ENCODE measurements at places on chromosomes 5 and 9.
A peak's percentile ranks its signal among the peaks of the same experiment; 100 is the strongest.

DNA sequence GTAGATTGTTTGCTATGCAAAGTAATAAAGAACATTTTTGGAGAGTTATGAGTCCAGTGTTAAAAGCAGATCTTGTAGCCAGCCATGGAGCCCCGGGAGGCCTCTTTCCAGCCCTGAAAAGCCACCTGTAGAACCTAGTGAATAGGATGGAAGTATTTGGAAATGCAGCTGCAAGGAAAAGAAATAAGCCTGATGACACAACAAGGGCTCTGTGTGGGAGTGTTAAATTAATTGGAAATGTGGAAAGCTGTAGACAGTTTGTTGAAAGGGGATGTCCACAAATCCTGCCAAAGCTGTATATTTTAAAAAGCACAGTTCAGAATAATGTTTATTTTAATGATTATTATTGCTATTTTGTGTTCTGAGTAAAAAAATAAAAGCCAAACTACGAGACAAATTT is 152.5 kb upstream of the GHR start:
- no peak for DNase-seq

GRCh38 chr9:16136961-16137360 is 584.1 kb downstream of the CCDC171 start:
- no peak for DNase-seq

DNA sequence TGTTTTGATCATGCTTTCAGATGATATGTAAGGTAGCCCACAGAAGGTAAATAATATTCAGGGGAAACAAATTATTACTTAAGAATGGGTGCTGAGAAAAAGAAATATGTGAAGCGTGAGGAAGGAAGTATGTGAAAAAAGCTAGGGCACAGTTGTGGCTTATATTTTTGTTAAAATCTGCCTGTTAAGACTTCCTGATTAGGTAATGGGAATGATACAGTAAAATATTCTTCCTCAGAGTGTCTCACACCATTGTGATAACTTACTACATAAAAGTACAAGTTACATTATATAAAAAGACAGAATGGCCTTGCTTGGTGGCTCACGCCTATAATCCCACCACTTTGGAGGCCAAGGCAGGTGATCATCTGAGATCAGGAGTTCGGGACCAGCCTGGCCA is 18.7 kb upstream of the PARP8 start:
- no peak for DNase-seq

GRCh38 chr5:113632996-113633395 is 119.5 kb downstream of the YTHDC2 start:
- DNase-seq, result no peak

DNA sequence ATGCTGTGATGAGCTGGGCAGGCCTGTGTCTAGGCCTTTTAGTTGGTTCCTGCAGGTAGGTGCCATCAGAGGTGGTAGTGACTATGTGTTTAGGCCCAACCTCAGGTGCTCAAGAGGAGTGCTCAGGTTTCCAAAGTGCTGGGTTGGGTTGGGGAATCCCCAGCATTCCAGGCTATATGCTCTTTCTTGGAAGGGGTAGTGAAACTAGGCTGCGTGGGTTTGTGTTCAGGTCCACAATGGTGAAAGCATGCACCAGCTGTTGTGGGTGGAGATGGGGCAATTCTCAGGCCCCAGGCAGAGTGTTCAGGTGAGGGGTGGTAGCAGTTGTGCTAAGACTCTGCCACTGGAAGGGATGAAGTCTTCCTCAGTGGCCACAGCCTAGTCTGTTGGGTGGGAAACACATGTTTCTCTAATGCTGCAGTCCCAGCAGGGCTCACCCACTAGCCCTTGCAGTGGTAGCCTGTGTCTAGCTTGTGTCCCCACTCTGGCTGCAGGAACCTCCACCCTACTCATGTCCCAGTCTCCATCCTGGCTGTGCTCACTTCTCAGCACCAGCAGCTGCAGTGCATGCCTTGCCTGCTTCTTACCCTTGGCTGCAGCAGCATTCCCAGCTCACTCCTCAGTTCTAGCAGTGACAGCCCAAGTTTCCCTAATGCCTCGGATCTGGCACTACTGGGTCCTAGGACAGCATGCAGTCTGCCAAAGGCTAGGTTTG is 78.9 kb downstream of the FAM170A start:
- DNase-seq, result no peak

GRCh38 chr9:2144619-2145018 is 129.5 kb downstream of the SMARCA2 start:
- no peak for DNase-seq

DNA sequence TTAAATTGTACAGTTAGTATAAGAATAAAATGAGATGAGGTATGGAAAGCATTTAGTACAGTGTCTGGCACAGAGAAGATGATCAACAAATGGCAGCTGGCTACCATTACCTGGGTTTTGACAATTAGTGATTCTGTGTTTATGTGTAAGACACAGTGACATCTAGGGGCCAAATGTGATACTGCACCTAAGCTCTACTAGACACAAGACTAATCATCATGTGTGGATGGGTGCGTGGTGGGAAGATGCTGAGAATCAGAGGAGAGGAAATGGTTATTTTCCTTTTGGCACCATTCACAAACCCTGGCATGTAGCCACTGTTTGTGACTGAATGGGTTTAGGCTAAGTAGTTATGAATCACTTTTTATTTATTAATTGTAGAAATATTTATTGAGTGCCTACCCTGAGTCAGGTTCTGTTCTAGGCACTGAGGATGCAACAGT is 109.8 kb upstream of the TBC1D2 start:
- DNase-seq, result no peak

DNA sequence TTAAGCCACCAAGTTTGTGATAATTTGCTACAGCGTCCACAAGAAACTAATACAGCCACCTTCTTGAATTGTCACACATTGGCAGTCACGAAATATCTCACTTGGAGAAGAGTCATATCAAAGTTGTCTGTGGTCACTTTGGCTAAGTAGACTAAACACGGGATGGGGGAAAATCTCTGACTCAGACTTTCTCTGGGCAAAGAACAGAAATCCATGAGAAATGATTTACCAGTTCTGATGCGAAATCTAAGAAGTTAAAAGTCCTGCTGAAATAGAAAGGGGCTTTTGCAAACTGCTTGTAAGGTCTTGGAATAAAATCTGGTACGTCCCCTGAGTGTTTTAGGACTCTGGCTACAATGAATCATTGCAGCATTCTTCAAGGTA is 158.4 kb downstream of the COL23A1 start:
- no peak for DNase-seq

DNA sequence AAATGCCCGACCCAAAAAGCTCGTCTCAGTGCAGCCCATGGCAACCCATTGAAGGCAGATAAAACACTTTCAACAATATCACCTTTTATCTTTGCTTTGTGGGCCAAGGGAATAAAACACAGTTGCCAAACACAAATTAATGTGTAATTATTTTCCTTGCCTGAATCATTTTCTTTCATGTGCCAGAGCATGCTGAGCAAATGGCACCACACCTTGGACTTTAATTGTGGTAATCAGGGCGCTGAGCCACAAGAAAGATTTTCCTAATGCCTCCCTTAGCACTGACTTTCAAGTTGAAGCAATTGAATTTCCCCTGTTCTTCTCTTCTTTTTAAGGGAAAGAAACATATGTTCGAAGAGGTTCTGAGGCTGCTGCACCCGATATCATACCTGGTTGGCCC is 297.1 kb upstream of the MSX2 start:
- no peak for DNase-seq

- DNase-seq, result no peak
Observed at GRCh38 chr5:10366310-10367272, 13.1 kb downstream of the MARCHF6 start.

DNA sequence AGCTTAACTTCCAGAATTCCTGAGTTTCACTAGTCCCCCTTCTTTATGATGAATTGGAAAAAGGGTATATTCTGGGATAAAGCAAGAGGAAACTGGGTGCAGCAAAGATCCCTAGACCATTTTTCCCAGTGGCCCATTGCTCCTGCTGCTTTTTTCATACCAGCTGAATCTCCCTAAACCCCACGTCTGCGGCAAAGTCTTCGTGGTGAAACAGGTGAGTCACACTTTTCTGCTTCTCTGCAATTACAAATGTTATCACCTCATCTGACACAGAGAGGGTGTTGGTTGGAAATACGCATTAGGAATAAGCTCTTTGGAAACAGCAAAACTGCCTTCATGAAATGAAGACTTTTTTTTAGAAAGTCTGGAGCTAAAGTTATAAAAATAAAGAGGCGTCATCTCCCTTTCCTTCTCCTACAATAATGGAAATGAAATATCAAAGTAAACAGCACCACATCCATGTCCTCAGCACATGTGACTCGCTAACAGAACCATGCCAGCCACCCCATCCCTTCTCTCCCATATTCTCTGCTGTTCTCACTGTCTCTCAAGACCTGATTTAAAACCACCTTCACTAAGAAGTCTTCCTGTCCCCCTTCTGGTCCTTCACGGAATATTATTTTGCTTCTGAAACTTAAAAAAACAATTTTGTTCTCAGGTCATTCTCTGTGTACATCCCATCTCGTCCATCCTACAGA is 39.5 kb upstream of the GLRX start:
- DNase-seq, result no peak

GRCh38 chr9:126474786-126475485 is 138.8 kb upstream of the LMX1B start:
- no peak for DNase-seq

- DNase-seq, result no peak
Observed at GRCh38 chr5:37120270-37120669, 128.9 kb downstream of the CPLANE1 start.

DNA sequence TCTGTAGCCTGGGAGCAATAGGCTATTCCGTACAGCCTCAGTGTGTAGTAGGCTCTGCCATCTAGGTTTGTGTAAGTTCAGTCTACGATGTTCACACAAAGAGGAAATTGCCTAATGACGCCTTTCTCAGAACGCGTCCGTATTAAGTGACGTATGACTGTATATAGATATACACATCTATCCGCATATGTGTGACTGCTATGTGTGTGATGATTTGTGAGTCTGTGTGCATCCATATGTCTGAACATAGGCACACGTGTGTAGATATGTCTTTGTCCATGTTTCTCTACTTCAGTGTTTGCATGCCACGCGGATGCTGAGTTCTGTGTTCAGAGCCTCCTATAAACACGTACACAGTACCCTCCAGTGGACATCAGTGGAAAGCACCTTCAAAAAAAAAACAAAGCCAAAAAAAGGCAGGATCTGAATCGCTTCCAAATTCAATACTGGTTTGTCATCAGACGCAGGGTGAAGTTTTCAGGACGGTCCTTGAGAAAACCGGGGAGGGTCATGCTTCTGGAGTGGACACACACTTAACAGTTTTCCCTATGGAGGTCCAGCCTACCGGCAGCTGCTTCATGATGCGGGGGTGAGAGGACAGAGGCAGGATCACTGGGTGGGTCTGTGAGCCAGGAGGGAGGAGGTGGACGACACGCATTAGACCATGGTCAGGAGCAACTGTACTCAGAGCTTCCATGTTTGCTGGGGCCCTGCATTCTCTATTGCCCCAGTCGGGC is 29.5 kb upstream of the ALDH1B1 start:
- DNase-seq, result peak; percentile 70

GRCh38 chr9:127055745-127056402 is 66.6 kb downstream of the ANGPTL2 start:
- DNase-seq, result peak; percentile 86

- peak; percentile 43 for DNase-seq
Observed at GRCh38 chr5:143791848-143792731, 19.9 kb upstream of the HMHB1 start.

DNA sequence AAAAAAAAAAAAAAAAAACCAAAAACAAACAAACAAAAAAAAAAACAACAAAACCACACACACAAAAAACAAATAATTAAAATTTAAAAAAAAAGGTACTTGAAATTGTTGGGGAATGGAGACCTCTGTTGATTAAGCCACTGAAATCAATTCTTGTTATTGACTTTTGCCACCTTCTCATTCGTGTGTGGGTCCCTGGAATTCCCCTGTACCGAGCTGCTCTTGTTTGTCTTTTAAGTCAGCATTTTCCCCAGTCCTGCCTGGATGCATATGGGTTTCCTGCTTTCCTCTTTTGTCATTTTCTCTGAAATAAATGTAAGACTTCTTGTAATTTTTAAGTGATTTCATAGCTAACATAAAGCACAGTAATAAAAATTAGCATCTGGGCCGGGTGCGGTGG is 45.5 kb downstream of the GPBP1 start:
- DNase-seq, result no peak

DNA sequence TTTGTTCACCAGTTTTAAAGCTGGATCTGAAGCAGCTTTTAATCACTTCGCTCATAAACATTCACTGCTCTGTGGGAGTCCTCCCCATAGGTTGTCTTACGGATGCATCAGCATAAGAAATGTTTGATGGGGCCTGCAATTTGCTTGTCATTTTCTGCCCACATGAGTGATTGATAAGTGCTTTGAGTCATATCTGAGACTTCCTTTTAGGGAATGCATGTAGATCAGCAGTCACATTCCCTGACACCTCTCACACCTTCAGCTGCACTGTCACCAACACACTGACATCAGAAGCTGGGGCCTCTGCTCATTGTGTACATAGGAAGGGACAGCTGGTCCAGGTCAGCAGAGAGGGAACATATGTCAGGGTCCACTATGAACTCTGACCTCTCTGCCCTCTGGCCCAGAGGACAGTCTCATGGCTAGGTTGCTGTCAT is 84.1 kb upstream of the SPATA31D4 start:
- no peak for DNase-seq

GRCh38 chr9:83198371-83198770 is 135.4 kb upstream of the RASEF start:
- peak; percentile 15 for DNase-seq

DNA sequence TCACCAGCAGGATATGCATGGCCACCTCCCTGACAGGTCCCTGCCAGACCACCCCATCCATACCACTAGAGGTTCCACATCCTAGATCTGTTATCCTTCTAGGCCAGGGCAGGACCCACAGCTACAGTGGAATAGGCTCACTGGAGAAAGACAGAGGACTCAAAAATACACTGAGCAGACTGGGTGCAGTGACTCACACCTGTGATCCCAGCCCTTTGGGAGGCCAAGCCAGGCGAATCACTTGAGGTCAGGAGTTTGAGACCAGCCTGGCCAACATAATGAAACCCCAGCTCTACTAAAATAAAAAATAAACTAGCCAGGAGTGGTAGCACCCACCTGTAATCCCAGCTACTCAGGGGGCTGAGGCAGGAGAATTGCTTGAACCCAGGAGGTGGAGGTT is 56.5 kb upstream of the TESK1 start:
- DNase-seq, result no peak

All from G401 (cell line).